Erythroblast (primary cell): ENCODE measurements at places on chromosomes 16 and 17.
A peak's percentile ranks its signal among the peaks of the same experiment; 100 is the strongest.

- no peak for DNase-seq
These were observed 23.5 kb upstream of the ITGB4 start for GRCh38 chr17:75697651-75698291.

DNA sequence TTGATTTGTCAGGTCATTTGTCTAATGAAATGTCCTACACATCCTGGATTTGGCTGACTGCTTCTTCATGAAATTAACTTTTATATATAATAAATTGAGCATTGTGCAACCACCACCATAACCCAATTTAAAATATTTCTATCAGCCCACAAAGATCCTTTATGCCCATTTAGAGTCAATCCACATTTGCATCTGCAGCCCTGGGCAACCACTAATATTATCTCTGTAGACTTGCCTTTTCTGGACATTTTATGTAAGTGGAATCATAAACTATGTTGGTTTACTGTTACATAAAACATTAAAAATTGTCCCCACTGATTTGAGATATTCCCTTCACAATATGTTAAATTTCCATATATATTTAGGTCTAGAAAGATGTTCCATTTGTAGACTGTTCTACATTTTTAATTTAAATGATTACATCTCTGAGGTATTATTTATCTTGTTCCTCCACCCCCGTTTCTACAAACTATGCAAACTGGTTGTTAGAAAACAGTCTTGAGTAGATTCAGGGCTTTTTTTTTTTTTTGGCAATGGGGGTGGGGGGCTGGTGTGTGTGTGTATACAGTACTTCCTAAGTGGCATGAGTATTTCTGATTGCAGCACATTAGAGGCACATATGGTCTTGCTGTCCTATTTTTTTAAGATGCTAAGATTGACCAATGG lies 16.7 kb downstream of the RFWD3 start:
- DNase-seq: no peak

GRCh38 chr16:23827057-23827456 lies 8.7 kb upstream of the PRKCB start:
- no peak for DNase-seq

GRCh38 chr17:43482103-43483012 lies 1.4 kb upstream of the DHX8 start:
- no peak for DNase-seq

GRCh38 chr16:23254338-23254737 lies 47.8 kb upstream of the SCNN1B start:
- no peak for DNase-seq

GRCh38 chr16:57271867-57272495 lies 12.5 kb downstream of the PLLP start:
- DNase-seq: no peak

DNA sequence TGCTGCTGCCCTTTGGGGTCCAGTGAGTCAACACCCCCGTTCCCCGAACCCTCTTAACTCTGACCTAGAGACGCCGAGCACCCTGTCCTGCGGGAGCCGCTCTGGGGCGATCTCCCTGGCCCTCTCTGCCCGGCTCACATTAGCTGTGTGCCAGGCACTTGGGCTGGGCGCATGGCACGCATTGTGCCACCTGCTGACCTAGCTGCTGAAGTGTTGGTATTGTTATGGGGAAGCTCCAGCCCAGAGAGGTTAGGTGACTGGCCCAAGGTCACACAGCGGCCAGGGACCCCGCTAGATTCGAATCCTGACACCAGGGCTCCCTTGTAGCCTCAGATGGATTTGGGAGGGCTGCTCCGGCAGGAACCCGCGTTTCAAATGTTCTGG lies 1.1 kb downstream of the HSD17B1 start:
- DNase-seq: no peak

GRCh38 chr17:70030371-70030770 lies 44.7 kb upstream of the KCNJ16 start:
- no peak for DNase-seq

- no peak for DNase-seq
These were observed 14.8 kb downstream of the UTS2R start for GRCh38 chr17:82386255-82386831.

DNA sequence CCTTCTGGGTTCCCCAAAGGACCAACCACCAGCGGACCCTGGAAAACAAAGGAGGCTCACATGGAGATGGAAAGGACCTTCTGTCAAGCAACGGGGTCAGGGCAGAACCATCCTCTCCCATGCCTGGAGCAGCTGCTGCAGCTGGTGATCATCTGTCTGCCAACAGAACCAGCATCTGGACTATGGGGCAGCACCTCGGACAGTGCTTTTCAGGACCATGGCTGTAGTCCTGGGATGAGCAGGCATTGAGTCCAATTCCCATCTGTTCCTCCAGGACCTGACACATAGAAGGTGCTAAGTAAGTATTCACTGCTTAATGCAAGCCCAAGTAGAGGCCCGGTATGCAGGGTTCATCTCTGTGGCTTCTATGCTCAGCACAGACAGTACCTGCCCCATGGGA lies 304.7 kb downstream of the XYLT1 start:
- DNase-seq: no peak

DNA sequence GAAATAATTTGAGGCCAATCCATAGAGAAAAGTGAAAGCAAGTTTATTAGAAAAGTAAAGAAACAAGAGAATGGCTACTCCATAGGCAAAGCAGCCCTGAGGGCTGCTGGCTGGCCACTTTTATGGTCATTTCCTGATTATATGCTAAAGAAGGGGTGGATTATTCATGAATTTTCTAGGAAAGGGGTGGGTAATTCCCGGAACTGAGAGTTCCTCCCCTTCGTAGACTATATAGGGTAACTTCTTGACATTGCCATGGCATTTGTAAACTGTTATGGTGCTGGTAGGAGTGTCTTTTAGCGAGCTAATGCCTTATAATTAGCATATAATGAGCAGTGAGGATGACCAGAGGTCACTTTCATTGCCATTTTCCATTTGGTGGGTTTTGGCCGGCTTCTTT lies 4.4 kb downstream of the DHRS7B start:
- peak; percentile 49 for DNase-seq

DNA sequence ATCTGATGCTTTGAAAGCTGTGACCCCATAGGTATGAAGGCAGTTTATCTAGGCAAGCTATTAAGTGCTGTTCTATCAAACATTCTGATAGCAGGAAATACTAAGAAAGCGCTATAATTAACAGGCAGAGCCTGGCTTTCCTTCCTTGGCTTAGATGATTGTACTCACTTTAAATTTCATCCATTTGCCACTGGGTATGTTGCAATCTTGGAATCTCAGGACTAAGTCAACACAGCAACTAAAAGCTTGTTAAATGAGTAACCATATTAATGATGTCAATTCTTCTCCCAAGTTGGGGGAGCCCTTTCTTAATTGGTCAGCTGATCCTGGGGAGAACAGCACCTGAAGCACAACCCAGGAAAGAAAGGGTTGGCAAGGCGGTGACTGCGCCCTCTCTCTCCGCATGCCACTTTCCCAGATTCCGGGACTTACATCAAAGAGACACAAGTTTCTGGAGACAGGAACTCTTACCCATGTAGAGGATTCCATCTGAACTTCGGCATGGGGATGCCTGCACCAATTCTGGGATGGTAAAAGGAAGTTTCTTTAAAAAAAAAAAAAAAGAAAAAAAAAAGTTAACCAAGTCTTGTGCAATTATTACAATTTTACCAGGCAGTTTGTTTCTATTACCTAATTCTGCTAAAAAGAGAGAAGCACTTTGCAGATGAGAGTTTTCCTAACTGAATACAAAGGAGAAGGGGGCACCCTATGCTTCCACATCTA lies 54.4 kb upstream of the ICAM2 start:
- DNase-seq: no peak

- no peak for DNase-seq
These were observed 4.6 kb upstream of the PYDC1 start for GRCh38 chr16:31221357-31222160.

DNA sequence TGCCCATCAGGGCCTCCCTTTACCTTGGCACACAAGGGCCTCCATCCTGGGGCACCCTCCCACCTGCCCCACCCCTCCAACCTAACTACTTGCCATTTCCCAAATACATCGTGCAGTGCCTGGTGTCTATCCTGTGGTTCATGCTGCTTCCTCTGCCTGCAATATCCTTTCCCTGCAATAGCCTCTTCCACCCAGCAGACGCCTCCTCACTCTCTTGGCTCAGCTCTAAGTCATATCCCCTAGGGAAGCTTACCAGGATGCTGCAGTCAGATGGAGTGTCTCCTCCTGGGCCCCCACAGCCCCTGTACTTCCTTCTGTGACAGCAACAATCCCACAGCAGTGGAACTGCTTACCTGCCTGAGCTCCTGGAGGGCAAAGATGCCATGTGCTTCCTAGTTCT lies 36.7 kb downstream of the CCDC182 start:
- DNase-seq: no peak

GRCh38 chr16:20844054-20844453 lies 37.7 kb downstream of the REXO5 start:
- no peak for DNase-seq

GRCh38 chr17:2849327-2849670 lies 53.1 kb downstream of the RAP1GAP2 start:
- DNase-seq: no peak

DNA sequence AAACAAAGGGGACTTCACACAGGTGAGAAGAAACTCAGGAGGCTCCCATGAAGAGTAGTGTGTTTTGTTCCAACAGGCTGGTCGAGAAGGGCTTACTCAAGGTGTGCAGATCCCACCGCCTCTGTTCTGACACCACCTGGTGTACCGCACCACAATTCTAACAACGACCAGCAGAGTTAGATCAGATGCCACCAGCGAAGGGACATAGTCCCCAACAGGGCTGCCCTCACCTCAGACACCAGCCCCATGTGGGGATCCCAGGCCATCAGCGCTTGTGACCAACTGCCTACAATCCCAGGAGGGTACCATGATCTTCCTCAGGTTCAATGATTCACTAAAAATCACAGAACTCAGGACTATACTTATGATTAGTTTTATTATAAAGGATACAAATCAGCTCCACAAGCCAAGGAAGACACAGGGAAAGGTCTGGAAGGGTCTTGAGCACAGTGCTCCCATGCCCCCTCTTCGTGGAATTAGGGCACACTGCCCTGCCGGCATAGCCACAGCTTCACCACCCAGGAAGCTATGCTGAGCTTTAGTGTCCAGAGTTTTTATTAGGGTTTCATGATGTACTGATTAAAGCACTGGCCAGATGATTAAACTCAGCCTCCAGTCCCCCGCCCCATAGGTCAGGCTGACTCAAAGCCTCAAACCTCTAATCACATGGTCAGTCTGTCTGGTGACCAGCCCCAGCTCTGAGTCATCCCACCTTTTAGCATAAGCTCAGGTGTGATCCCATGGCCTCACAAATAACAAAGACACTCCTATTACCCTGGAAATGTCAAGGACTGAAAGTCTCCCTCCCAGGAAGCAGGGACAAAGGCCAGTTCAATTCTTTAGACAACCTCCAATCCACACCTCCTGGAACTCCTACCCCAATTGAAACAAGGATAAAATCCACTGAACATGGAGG lies 26.0 kb downstream of the TRIM25 start:
- no peak for DNase-seq

DNA sequence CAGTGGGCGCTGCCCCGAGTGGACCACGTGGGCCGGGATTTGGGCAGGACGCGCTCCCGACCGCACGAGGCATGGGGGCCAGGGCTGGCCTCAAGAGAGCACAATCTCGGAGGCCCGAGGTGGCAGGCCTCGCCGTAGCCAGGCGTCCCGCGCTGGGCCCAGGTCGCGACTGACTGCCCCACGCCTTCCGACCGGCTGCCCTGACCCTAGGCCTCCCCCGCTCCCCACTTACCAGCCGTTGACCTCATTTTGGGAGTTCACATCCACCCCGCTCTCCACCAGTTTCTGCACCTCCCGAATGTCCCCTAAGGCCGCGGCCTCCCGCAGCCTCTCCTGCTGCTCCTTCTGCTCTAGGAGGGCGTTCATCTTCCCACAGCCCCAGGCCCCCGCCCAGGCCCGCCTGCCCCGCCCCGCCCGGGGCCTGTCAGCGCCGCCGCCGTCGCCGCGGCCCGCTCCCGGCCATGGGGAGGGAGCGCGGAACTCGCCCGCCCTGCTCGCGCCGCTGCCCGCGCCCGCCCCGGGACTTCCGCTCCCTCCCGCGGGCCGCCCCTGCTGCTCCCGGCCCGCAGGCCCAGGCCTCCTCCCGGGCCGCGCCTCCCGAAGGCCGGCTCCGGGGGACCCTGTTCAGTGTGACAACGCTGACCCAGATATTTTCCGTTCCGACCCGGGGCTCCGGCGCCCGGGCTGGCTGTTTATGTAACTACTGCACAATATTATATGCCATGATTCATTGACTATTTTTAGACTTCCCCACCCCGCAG lies at the start of gene ANKRD40:
ANKRD40 (minus strand) TSS at position 626 of the 761 bp plus-strand sequence; CDS start at position 366, 260 bp downstream.
- peak; percentile 96 for DNase-seq

- DNase-seq: no peak
These were observed 115.1 kb downstream of the ABCA8 start for GRCh38 chr17:68840073-68840472.

GRCh38 chr17:39196241-39196807 lies 1.1 kb downstream of the CACNB1 start:
- DNase-seq: no peak

DNA sequence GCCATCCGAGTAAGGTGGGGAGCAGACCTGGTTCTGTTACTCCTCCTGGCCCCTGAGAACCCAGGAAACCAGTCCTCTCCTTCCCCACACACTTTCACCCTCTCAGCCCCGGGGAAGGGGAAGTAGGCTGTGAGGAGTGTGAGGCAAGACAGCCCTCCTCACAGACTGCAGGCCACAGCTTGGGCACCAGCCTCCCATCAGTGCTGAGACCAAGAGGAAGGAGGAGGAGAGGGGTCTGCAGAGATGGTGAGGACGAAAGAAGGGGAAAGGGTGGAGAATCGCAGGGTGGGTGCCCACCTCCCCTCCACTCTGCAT lies 7.0 kb downstream of the G6PC3 start:
- DNase-seq: no peak

GRCh38 chr17:78485290-78486168 lies 91.7 kb downstream of the DNAH17 start:
- DNase-seq: no peak

- no peak for DNase-seq
These were observed 16.3 kb downstream of the SLC13A5 start for GRCh38 chr17:6696906-6697305.

- DNase-seq: no peak
These were observed 14.6 kb downstream of the HOXB1 start for GRCh38 chr17:48515925-48516900.

DNA sequence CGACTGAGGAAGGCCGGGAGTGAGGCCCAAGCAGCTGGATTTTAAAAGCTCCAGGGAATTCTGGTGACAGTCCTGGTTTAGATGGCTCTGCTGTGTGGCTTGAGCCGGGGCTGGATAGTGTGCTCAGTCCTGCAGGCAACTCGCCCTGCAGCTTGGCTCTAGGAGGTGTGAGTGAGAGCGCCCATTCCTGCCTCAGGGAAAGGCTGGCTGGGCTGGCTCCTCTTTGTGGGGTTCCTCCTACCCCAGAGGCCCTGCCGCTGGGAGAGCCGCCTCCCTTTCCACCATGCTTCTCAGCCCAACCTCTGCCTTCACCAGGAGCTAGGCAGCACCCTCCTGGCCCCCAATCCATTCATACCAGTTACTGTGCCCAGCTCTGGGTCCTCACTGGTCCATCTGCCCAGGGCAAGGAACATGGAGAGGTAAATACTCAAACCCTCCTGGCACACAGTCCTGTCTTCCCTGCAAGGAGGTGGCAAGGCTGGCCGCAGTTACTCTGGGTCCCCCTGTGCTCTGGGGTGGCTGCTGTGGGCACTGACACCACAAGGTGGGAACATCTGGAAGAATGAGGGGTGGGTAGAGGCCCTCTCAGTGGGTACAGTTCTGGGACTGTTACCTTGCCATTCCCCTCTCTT lies 47.1 kb downstream of the VAC14 start:
- no peak for DNase-seq

GRCh38 chr16:51638339-51639135 lies 487.5 kb upstream of the SALL1 start:
- no peak for DNase-seq
